Non-pigmented ciliary epithelial cell (primary cell): ENCODE measurements at places on chromosomes 12 and 14.
A peak's percentile ranks its signal among the peaks of the same experiment; 100 is the strongest.

GRCh38 chr12:74647256-74647655 is 109.6 kb downstream of the ATXN7L3B start:
- DNase-seq: no peak

- DNase-seq: no peak
Measured at GRCh38 chr14:64061115-64061514, 208.3 kb downstream of the SYNE2 start.

DNA sequence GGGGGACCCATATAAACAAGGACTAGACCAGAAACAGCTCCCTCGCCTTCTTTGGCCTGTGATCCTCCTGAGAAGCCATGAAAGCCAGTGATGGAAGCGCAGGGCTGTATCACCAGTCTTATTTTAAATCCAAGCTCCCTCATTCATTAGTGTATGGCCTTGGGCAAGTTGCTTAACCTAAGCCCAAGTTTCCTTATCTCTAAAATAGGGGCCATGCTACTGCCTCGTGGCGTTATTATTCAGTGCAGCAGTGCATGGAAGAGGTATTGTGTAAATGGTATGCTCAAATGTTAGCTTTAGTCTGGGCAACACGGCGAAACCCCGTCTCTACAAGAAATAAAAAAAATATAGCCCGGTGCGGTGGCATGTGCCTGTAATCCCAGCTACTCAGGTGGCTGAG is 9.9 kb downstream of the ESPL1 start:
- no peak for DNase-seq

- DNase-seq: no peak
Measured at GRCh38 chr12:93698307-93699092, 21.3 kb downstream of the CRADD start.

GRCh38 chr14:94775871-94776210 is 5.9 kb upstream of the GSC start:
- DNase-seq: peak; percentile 11

GRCh38 chr12:39401459-39401858 is 41.5 kb downstream of the KIF21A start:
- DNase-seq: no peak

GRCh38 chr12:95244350-95244749 is 26.7 kb downstream of the VEZT start:
- no peak for DNase-seq

- DNase-seq: no peak
Measured at GRCh38 chr14:59086241-59086882, 102.1 kb upstream of the DAAM1 start.

GRCh38 chr14:64253672-64254071 is 40.5 kb downstream of the ESR2 start:
- DNase-seq: peak; percentile 28

- DNase-seq: no peak
Measured at GRCh38 chr14:36658123-36659009, 3.3 kb upstream of the PAX9 start.

DNA sequence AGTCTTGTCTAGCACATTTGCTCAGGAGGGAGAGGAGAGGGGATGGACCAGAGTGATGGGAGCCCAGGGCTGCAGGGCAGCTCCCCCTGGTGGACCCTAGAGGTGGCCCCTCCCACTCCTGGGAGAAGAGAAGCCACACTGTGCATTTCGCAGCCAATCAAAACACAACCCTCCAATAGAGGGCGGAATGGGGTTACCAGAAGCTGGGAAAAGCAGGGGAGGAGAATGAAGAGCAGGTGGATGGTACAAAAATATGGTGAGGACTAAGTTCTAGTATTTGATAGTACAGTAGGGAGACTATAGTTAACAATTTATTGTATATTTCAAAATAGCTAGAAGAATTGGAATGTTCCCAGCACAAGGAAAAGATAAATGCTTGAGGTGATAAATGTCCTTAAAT is 23.6 kb downstream of the VASH1 start:
- DNase-seq: no peak

DNA sequence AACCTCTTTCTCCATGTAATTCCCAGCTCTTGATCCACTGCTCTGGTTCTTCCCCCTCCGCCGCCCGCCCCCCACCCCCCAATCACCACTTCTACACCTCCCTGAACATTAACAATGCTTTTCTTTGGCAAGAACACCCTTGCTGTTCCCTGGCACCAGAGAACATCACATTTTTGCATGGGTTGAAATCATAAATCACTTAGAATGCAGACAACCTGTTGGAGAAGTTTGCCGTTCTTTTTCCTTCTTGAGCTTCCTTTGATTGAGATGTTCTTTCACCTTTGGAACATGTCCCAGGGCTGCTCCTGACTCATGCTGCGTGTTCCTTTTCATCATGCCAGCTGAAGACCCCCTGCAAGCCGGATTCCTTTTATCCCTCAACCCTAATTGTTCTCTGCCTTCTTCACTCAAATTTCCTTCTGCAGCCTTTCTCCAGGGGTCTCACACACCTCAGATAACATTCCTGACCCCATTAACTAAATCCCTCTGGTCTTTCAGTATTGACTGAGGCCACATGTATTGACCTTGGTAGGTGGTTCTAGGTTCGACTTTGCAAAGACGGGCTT is 294.1 kb upstream of the TMPO start:
- no peak for DNase-seq

DNA sequence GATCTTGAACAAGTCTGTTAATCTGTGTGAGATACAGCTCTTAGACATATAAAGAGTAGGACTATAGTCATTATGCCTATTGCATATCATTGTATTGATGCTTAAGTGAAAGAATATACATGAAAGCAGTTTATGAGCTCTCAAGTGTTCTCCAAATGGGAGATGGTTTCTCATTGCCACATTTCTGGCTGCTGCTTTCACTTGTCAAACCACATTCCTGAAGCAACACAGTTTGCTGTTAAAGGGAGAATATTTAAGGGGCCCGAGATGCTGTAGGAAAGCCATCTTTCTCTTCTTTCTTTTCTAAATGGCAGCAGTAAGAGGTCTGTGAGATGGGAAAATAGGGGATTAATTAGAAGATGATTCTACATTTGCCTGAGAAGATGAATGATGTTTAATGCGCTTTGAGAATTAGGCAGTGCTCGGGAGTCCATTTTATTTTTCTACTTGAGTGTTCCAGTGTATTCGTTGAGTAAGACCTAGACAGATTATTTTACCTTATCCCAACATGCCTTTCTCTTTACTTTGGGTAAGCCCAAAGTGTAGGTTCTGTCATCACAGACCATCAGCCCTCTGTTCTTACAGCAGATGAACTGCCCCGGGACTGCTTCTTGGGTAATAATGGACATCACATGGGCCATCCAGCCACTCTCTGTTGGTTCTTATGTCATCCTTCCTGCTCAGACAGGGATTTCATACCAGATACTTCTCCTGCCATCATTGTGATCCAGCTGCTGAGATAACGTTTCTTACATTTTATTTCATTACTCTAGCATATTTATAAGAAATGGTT is 35.6 kb downstream of the ANO4 start:
- DNase-seq: no peak

DNA sequence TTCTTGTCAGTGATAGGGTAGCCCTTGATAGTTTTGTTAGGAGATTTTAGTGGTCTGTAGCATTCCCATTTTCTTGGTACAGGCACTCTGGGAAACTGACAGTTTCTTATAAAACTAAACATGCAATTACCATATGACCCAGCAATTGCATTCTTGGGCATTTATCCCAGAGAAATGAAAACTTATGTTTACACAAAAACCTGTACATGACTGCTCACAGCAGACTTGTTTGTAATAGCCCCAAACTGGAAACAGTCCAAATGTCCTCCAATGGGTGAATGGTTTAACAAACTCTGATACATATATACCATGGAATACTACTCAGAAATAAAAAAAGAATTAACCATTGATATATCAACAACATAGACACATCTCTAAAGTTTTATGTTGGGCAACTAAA is 75.5 kb downstream of the BORCS5 start:
- DNase-seq: no peak

DNA sequence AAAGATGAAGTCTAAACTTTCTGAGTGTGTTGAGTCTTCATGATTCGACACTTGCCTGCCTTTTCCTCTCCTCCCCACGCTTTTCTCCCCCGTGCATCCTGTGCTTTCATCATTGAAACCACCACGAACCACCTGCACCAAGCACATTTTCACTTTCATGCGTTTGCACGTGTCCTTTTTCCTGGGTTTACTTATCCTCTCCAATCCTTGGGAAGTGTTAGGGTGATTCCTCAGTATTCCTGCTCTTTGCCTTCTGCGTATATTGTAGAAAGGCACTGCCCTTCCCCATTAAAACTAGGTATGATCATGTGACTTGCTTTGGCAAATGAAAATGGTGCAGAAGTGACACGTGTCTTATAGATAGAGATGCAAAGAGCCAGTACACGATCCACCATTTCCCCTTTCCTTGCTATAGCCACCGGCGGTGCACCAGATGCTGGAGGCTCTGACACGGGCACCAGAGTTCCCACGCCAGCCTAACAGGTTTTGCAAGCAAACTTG is 106.6 kb downstream of the BRMS1L start:
- no peak for DNase-seq

DNA sequence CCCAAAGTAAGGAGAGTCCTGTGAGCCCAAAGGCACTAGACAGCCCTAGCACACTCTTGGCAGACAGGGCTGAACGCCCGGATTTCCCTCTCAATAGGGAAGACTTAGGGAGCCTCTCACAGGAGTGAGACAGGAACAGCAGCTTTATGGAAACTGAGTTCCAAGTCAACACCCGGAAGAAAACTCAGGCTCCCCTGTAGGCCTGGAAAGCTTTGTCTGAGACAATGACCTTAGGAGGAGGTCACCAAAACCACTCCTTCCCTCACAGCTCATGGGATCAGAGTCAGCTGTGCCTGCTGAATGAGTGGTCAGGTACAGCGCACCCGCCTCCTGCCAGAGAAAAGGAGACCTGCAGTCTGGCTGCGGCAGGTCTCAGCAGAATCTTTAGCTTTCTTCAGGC is 229.5 kb downstream of the CACNA1C start:
- DNase-seq: no peak

DNA sequence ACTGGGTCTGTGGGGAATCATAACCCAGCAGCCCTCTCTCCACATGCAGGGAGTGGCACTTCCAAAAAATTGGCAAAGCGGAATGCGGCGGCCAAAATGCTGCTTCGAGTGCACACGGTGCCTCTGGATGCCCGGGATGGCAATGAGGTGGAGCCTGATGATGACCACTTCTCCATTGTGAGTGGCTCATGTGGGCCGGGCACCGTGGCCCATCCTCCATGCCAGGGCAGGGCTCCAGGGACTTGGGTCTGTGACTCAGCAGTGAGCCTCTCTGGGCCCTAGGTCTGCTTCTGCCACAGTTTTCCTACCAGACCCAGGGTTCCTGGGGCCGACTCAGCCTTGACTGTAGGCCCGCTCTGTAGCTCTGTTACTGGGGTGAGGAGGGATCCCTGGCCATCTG is 2.2 kb downstream of the NPFF start:
- no peak for DNase-seq

DNA sequence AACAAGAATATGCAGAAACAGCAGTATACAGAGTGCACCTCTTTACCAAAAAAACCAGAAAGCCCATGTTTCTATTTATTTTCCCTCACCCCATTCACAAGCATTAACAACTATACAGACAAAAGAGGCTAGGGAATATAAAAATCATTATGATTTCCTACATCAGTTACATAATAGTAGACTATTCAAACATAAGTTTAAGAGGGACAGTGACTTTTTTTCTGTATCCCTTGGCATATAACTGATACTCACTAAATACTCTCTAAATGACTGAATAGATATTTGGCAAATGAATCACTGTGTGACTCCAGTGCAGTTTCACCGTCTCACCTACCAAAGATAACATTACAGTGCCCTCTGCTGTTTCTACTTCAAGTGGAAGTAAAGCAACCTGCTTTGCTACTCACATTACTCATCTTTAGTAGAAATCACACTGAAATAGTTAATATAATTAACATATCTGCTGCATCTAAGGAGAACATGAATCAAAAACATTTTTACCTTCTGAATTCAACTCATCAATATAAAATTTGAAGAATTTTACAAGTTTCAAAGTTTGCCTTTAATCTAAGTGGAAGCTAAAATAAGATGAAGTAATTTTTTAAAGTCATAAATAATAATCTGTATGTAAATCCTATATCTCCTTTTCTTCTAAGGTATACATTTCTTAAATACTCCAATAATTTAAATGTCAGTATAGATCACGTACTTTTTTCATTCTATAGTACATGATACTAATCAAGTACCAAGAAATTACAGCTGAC is 103.8 kb downstream of the OSBPL8 start:
- DNase-seq: peak; percentile 81

DNA sequence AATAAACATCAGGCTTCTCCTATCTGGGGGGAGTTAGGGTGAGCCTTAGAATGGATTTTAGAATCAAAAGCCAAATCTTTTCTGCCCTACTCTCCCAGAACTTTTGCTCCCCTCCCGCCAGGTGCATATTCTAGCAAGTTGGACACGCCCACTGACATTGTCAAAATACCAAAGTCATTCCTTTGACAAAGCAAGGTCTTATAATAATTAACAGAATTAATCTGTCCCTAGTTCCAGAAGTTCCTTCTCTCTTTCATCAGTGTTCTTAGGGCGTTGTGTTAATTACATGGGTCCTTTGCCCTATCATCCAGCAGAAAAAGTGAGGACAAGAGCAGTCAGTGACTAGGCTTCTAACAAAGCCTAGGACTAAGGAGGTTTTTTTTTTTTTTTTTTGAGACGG is 2.4 kb downstream of the PRR13 start:
- no peak for DNase-seq

DNA sequence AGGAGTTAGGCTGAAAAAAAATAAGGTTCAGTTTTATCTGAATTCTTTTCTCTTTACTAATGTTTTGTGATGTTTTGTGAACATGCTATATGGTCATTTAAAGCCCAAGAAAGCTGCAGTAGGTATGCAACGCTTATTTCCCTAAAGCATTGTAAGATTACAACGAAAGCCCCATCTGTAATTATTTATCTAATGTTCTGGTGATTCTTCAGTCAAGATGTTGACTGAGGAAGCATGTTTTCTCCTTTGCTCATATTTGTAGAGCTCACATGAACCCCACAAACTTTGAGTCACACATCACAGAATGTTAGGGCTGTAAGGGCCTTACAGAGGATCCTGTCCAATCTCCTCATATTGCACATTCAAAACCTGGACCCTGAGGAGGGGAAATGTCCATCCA is 3.2 kb upstream of the TUBA1C start:
- no peak for DNase-seq

DNA sequence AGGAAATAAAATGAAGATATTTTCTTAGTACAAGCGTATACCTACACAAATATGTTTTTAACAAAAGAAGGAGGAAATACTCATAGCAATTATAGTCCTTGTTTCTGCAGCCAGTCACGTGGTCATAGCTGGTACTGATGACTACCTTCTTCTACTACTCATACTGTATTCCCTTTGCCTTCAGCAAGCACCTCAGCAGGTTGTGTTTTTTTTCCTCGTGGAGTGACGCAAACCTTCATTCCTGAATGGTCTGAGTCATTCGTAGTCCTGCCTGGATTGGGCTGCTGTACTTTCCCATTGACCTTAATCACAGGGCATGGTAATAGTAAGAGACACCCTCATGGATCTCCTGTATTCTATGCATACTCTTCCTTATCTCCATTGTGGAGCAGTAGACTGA is 25.7 kb upstream of the SLC16A7 start:
- peak; percentile 41 for DNase-seq
